ENCODE measurements at places on chromosomes 4 and X. TPM values are rescaled to one million over a fixed set of nuclear protein-coding genes. Genes with fewer than 3 reads are reported as not detected.

DNA sequence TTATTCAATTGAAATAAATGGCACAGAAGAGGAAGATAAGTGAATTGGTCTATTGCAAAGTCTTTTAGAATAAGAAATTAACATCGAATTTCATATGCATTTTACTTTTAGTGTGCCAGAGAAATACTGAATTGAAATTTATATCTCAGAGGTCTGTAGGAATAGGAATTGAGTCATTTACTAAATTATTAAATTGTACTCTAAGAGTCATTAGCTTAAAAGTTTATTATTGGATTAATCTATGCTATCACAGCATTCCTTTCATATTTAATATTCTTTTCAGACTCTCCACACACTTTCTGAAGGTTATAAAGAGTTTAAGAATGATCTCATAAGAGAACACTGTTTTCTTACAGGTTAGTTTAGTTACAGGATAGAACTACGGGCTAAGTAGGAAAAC lies 2711.5 kb downstream of the ARAP2 start:
- no peak overlapping the region for H3K4me3 ChIP-seq
- H3K4me1 ChIP-seq = no peaks in the 10 kb centered on the region
- no peak overlapping the region for H3K27ac ChIP-seq
- no peaks in the 10 kb centered on the region for H3K36me3 ChIP-seq
- DNase-seq = no peak

DNA sequence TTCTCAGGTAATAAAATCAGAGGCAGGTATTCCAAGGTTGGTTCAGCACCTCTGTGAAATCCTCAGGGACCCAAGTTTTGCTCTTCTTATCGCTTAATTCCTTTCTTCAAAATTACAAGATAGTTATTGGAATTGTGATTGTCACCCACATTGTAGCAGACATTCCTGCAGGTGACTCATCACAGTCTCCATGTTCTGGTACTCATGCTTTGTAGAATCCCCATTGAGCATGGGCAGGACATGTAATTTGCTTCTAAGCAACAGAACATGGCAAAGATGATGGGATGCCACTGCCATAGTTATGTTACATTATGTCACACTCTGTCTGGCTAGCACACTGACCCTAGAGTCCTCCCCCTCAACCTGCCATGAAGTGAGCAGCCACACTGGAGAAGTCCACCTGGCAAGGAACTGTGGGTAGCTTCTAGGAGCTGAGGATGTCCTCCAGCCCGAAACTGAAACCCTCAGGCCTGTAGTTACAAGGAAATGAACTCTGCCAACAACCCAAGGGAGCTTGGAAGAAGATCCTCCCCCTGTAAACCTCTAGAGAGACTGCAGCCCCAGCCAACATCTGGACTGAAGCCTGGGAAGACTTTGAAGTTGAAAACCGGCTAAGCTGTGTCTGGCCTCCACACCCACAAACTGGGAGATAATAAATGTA lies 58.3 kb upstream of the GUCY1A1 start:
- H3K4me1 ChIP-seq = no peaks in the 10 kb centered on the region
- H3K27me3 ChIP-seq = peaks cover 8% of the 10 kb centered on the region
- no peak overlapping the region for H3K27ac ChIP-seq
- no peaks in the 10 kb centered on the region for H3K36me3 ChIP-seq
- H3K4me3 ChIP-seq = no peak overlapping the region

DNA sequence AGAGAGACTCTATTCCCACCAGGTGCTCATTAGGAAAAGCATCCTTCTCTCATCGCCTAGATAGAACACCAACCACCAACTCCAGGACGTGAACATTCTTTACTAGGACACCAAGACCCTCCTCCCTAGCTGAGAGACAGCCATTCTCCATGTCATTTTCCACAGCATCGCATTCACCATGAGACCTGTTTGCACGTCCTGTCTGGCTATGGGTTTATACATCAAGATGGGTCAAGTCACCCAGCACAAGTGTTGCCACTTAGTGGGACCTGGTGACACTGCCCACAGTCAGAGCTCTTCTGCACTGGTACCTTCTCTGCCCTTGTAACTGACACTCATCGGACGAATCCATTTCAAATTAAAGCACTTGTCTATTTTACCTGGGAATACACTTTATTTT lies 17.5 kb downstream of the LRP2BP start:
- H3K4me1 ChIP-seq = no peaks in the 10 kb centered on the region
- no peak for DNase-seq
- no peak overlapping the region for H3K27ac ChIP-seq
- peaks cover 2% of the 10 kb centered on the region for H3K27me3 ChIP-seq
- H3K4me3 ChIP-seq = no peak overlapping the region
- peaks cover 1% of the 10 kb centered on the region for H3K36me3 ChIP-seq

DNA sequence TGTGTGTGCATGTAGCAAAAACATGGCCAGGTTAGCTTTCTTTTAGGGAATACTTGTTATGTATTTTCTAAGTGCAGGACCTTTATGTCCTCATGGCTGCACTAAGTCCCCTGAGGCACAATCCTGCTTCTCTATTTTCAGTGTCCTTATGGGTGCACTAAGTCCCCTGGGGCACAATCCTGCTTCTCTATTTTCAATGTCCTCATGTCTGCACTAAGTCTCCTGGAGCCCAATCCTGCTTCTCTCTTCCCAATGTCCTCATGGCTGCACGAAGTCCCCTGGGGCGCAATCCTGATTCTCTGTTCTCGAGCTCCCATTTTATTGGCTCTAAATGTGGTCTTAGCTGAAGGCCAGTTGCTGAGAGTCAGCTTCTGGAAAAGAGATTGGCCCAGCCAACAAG lies 49.7 kb upstream of the GPRIN3 start:
- H3K4me1 ChIP-seq = no peaks in the 10 kb centered on the region
- peaks cover 2% of the 10 kb centered on the region for H3K36me3 ChIP-seq
- no peak overlapping the region for H3K27ac ChIP-seq
- no peak for DNase-seq
- no peak overlapping the region for H3K4me3 ChIP-seq

- peaks cover 42% of the 10 kb centered on the region for H3K4me1 ChIP-seq
- H3K27me3 ChIP-seq = no peaks in the 10 kb centered on the region
- peak overlapping the region; percentile 96 for H3K27ac ChIP-seq
- peak overlapping the region; percentile 93 for H3K4me3 ChIP-seq
- peak; percentile 62 for DNase-seq
Measured at GRCh38 chr4:24583451-24584210, 723 bp downstream of the DHX15 start.

DNA sequence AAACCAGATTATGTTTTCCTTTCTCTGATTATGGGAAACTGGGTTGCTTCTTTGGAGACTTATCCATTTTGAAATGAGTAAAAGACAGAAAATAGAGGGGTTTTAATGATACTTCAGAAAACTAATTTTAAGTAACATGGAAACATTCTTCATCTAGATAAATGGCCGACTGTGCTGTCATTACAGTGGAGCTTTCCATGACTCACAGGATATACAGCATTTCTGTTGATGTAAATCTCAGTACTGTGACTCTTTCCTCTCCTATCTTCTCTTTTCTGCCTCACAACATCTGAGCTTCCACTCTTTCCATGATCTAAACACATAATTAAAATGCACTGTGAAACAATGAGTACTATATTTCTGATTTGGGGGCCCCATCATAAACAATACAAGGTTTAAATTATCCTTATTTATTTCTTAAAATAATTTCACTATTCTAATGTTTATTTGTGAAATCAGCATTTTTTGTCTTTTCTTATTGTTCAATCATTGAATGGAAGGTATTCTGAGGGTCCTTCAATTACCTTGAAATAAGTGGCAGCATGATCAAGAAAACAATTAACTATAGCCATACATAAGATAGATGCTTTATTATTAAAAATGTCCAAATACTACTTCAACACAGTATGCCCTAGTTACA lies 19.3 kb downstream of the SEC24D start:
- H3K27me3 ChIP-seq = no peaks in the 10 kb centered on the region
- no peak overlapping the region for H3K4me3 ChIP-seq
- H3K36me3 ChIP-seq = peaks cover 34% of the 10 kb centered on the region
- no peak overlapping the region for H3K27ac ChIP-seq

DNA sequence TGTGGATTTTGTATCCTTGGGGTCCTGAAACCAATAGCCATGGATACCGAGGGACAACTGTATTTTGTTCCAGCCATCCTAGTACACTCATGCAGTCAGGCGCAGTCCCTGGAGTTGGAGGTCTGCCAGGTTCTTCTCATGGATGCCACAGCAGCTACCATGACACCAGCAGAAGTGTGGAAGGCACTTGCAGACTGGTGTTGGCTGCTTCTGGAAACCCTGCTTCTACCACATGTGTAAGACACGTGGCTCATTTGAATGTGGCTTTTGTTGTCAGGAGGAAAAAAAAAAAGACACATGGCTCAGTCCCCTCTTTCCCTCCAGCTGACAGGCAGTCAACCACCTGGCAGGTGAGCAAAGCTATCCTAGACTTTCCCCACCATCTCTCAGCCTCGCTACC lies 19.4 kb downstream of the DRD5 start:
- H3K36me3 ChIP-seq = no peaks in the 10 kb centered on the region
- H3K27me3 ChIP-seq = peaks cover 23% of the 10 kb centered on the region
- no peak overlapping the region for H3K27ac ChIP-seq
- no peak overlapping the region for H3K4me3 ChIP-seq
- no peak for DNase-seq

DNA sequence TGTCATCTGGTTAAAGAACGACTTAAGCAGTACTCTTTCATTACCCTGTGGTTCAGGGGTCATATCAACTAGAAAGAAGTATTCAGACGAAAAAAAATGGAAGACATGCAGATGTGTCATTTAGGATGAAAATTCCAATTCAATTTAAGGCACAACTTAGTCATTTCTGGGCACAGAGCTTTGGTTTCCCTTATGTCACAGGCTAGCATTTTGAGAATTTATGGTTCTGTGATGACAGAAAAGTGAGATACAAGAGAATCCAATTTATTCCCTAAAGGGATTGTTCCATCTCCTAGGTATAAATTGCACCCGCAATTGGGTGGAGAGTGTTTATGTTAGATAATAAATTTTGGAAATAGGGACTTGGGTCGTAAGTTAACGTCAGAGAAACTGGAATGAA lies 306.6 kb downstream of the STK32B start:
- no peak overlapping the region for H3K4me3 ChIP-seq
- H3K27ac ChIP-seq = no peak overlapping the region
- no peaks in the 10 kb centered on the region for H3K27me3 ChIP-seq
- DNase-seq = no peak

DNA sequence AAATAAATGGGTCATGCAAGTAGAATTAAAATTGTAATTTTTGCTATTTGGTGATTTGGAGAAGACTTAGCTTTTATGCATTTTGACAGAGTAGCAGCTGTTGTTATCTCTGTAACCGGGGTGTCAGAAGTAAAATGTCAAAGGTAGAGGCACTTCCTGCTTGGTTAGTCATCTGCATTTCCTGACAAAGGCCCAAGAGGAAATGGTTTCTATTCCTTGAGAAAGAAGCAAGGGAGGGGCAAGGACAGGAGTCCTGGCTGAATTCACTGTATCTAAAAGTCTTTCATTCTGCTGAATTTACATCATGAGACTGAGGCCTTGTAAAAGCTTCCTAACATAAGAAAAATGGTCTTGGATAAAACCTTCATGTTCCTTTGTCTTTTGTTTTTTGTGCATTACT lies 550.9 kb upstream of the BOD1L1 start:
- no peaks in the 10 kb centered on the region for H3K36me3 ChIP-seq
- no peak overlapping the region for H3K4me3 ChIP-seq
- H3K27me3 ChIP-seq = no peaks in the 10 kb centered on the region
- peaks cover 20% of the 10 kb centered on the region for H3K4me1 ChIP-seq
- peak; percentile 8 for DNase-seq
- H3K27ac ChIP-seq = peak overlapping the region; percentile 82

DNA sequence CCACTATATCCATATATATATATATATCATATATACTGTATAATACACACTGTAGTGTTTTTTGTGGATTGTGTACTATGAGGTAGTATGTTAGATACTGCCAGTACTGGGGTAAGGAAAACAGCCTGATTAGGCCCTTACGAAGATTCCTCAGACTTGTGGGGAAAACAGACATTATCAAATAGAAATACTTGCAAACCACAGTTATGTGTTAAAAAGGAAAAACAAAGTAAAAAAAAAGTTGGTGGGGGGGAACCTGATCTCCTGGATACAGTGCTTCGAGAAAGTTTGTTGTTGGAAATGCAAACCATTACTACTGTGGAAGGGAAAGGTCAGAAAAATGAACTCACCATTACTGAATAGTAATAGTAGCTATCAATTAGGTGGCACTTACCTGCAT lies 53.0 kb downstream of the PKD2 start:
- peaks cover 13% of the 10 kb centered on the region for H3K36me3 ChIP-seq
- H3K4me1 ChIP-seq = no peaks in the 10 kb centered on the region
- H3K27ac ChIP-seq = no peak overlapping the region
- DNase-seq = no peak
- H3K27me3 ChIP-seq = no peaks in the 10 kb centered on the region
- H3K4me3 ChIP-seq = no peak overlapping the region

GRCh38 chr4:138488533-138488932 lies 246.4 kb upstream of the SLC7A11 start:
- no peak overlapping the region for H3K4me3 ChIP-seq
- no peaks in the 10 kb centered on the region for H3K27me3 ChIP-seq
- H3K36me3 ChIP-seq = no peaks in the 10 kb centered on the region
- no peak overlapping the region for H3K27ac ChIP-seq

DNA sequence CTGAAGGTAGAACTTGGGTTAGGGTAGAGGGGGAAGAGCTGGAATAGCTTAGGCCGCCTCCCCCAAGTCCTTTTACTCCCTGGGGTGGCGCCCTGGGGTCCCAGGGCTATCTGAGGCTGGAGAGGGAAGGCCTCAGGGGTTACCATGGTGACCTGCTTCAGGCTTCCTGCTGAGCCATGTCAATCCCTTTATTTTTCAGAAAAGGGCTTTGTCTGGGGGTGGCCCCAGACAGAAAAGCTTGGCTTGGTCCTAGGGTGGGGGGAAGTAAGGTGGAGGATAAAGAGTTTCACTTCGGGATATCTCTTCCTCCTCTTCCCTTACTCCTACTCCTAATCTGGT lies 6.3 kb downstream of the EFNB1 start:
- peaks cover 13% of the 10 kb centered on the region for H3K4me1 ChIP-seq
- peaks cover 3% of the 10 kb centered on the region for H3K36me3 ChIP-seq
- no peak overlapping the region for H3K4me3 ChIP-seq
- no peak overlapping the region for H3K27ac ChIP-seq
- H3K27me3 ChIP-seq = peaks cover 3% of the 10 kb centered on the region
- DNase-seq = no peak

GRCh38 chrX:30748342-30748960 lies 95.2 kb downstream of the GK start:
- peaks cover 3% of the 10 kb centered on the region for H3K27me3 ChIP-seq
- no peaks in the 10 kb centered on the region for H3K36me3 ChIP-seq
- no peak overlapping the region for H3K4me3 ChIP-seq

DNA sequence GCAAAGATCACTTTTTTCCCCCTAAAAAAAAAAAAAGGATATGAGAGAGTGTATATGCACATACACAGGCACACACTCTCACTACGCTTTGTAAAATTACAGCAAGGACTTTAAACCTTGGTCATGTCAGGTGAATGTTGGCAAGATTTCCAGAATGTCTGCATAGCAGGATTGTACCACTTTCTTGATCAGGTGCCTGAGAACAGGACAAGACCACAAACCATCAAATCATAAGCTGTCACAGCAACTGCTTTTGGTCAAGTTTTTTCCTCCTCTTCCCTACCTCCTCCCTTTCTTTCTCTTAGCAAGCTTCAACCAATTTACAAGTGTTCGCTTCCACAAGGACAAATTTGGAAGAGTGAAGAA lies 15.3 kb downstream of the PPARGC1A start:
- H3K4me3 ChIP-seq = no peak overlapping the region
- H3K36me3 ChIP-seq = no peaks in the 10 kb centered on the region
- no peaks in the 10 kb centered on the region for H3K4me1 ChIP-seq
- no peaks in the 10 kb centered on the region for H3K27me3 ChIP-seq

Gene KCND1
- 3.6 TPM for total RNA-seq

Gene DUSP9
- total RNA-seq = not detected

Gene PTTG2
- total RNA-seq = 1.7 TPM

Gene CTAG2
- total RNA-seq = not detected

Gene CACNA1F
- 0.33 TPM for total RNA-seq

Gene AADAT
- total RNA-seq = not detected

Gene SLC16A2
- 0.12 TPM for total RNA-seq
